ENCODE measurements at places on chromosomes 6 and 20.

DNA sequence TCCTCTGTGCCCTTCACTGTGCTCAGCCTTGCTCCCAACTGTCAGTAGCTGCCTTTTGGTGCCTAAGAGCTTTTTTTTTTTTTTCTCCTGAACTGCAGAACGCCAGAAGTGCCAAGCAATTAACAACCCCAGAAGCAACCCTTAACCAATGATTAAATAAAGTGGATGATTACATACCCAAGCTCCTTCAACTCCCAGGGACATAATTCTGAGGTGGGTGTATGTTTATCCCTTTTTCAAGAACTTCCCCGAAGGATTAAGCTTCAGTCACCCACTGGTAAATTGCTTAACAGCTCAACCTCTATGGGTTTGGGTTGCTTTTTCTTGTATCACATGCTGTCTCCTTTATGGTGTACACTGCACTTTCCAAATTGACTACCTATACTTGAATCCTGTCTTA is 41.1 kb downstream of the KLHL31 start:
- DNase-seq, result no peak

DNA sequence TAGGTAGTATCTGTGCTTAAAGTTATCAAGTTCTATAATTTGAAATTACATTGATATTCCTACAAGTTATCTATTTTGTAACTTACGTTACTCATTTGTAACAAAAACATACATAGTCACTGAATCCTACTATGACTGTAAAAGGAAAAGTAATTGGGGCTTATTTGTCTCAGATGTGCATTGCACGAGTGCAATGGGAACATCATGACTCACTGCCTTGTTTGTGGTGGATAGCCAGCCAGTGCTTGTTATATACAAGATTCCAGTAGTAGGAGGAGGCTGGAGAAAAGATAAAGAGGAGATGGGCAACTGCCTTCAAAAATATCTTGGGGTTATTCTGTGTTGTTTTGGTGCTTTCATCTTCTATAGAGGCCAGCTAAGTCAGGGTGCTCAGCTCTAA is 164.1 kb downstream of the RNF144B start:
- no peak for DNase-seq

DNA sequence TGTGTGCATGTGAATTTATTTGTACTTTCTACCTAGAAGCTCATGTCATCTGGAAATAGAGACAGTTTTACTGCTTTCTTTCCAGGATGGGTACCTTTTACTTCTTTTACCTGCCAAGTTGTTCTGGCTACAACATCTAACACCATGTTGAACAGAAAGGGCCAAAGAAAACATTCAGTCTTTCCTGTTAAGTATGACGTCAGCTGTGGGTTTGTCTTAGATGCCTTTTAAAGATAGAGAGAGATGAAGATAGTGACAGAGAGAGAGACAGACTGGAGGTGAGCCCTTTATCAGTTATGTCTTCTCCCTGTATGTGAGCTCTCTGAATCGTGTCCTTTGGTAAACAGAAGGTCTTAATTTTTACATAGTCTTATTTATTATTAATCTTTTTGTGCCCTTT is 3.4 kb upstream of the DACT2 start:
- no peak for DNase-seq

GRCh38 chr6:90383196-90383822 is 86.7 kb upstream of the BACH2 start:
- DNase-seq, result no peak

DNA sequence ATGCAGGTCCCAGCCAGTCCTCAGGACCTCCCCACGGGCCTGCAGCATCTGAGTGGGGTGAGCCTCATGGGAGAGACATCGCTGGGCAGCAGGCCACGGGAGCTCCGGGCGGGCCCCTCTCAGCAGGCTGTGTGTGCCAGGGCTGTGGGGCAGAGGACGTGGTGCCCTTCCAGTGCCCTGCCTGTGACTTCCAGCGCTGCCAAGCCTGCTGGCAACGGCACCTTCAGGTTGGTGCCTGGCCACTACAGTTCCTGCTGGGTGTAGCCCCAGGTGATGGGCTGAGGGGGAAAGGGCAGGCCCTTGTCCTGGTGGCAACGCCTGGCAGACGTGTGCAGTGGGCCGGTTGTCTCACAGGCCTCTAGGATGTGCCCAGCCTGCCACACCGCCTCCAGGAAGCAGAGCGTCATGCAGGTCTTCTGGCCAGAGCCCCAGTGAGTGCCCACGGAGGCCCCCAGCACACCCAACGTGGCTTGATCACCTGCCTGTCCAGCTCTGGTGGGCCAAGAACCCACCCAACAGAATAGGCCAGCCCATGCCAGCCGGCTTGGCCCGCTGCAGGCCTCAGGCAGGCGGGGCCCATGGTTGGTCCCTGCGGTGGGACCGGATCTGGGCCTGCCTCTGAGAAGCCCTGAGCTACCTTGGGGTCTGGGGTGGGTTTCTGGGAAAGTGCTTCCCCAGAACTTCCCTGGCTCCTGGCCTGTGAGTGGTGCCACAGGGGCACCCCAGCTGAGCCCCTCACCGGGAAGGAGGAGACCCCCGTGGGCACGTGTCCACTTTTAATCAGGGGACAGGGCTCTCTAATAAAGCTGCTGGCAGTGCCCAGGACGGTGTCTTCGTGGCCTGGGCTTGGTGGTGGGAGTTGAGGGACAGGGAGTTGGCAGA is 787 bp upstream of the TNFRSF6B start:
- no peak for DNase-seq

- no peak for DNase-seq
Observed at GRCh38 chr6:162777091-162777490, 49.3 kb downstream of the PACRG start.

DNA sequence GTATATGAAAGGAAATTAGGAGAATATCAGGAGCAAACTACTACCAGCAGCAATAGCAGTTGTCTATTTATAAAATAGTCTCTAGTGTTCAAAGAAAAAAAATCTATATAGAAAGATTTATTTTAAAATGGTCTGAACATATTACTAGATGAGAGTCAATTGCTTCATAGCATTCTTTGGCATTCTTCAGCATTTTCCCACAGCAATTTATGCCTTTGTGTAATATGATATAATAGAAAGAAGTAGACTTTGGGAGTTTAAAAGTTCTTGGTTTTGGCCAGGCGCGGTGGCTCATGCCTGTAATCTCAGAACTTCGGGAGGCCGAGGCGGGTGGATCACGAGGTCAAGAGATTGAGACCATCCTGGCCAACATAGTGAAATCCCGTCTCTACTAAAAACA is 157.0 kb upstream of the PLN start:
- no peak for DNase-seq

DNA sequence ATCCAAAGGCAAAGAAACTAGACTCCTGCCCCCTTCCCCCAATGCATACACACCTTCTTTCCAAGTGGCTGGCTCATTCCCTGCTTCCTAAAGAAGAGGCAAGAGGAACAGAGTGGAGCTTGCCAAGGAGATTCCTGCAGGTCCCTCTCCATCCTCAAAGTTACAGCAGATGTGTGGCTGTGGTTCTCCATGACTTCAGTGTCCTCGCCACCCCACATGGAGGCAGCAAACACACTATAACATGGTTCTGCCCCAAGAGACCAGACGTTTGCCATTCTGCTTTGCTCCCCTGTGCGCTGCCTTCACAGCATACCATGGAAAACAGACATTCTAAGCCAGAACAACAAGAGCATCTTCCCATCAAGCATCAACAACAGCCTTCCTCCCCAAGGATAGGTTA is 84.4 kb downstream of the BACH2 start:
- peak; percentile 29 for DNase-seq

- peak; percentile 38 for DNase-seq
Observed at GRCh38 chr6:41546475-41546865, 289 bp downstream of the FOXP4 start.

DNA sequence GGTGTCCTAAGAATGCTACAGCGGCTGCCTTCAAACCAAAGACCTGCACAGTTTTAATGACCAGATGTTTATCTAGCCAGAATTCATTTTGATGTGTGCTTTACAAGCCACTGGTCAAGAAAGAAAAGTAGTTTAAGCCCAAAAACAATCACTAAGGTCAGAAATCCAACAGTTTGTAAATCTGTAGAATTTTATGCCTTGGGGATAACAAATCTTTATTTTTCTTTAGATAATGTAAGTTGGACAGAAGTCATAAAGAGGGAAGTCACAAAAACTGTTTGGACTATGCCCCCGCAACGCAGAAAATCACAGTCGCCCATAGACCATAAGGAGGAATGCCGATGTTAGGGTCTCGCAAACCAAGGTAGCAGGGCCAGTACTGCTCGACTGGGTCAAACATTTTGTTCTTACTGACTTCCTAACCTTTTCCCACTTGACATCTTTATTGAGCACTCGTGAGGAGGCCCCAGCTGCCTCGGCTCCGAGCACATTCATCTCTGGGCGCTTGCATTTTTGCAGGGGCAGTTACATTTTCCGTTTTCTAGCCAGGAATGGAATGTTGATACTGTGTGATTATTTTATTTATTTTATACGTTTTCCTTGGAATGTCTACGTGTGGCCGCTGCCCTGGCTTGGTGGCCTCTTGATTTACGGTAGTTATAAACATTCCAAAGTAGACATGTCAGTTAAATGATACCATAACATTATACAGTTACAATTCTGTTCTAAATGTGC is 56.7 kb upstream of the APCDD1L start:
- no peak for DNase-seq

Measured in T follicular helper cell (primary cell).